ENCODE measurements at places on chromosomes 12 and 14.

- DNase-seq = no peak
These were observed 190.0 kb downstream of the EMP1 start for GRCh38 chr12:13386323-13387039.

GRCh38 chr14:95541346-95541745 is 6.5 kb downstream of the GLRX5 start:
- no peak for DNase-seq

GRCh38 chr14:88986146-88986841 is 161.8 kb downstream of the TTC8 start:
- no peak for DNase-seq

GRCh38 chr12:107326237-107326636 is 232.9 kb upstream of the CRY1 start:
- no peak for DNase-seq

- no peak for DNase-seq
These were observed 1.5 kb upstream of the TM7SF3 start for GRCh38 chr12:27015730-27016076.

DNA sequence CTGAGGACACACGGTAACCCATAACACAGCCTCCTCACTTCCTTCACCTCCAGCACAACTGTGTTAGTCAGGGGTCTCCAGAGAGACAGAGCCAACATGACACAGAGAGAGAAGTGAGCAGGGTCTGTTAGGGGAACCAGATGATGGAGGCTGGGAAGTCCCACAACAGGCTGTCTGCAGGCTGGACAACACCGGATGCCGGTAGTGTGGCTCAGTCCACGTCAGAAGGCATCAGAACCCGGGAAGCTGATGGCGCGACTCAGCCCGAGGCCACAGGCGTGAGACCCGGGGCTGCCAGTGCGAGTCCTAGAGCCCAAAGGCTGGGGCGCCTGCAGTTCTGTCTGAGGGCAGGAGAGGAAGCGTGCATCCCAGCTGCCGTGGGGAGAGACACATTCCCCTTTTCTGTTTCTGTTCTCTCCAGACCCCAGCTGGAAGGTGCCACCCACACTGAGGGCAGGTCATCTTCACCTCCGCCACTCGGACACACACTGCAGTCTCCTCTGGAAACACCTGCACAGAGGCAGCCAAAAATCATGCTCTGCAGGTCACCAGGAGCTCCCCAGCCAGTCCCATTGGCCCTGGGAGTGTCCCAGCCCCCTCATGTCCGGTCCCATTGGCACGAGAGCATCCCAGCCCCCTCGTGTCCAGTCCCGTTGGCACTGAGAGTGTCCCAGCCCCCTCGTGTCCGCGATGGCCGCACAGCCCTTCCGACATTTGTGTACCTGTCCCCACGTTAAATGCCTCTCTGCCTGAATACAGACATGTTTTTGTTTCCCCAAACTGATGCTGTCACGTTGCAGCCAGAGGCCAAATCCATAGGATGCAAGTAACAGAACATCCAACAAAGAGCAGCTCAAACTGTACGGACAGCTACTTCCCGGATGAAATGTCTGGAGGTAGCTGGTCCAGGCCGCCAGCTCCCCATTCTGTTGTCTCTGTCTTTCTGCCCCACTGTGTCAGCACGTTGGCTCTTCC is 7.9 kb upstream of the FBRSL1 start:
- no peak for DNase-seq

- DNase-seq = no peak
These were observed 45.5 kb downstream of the CHGA start for GRCh38 chr14:92968291-92969020.

DNA sequence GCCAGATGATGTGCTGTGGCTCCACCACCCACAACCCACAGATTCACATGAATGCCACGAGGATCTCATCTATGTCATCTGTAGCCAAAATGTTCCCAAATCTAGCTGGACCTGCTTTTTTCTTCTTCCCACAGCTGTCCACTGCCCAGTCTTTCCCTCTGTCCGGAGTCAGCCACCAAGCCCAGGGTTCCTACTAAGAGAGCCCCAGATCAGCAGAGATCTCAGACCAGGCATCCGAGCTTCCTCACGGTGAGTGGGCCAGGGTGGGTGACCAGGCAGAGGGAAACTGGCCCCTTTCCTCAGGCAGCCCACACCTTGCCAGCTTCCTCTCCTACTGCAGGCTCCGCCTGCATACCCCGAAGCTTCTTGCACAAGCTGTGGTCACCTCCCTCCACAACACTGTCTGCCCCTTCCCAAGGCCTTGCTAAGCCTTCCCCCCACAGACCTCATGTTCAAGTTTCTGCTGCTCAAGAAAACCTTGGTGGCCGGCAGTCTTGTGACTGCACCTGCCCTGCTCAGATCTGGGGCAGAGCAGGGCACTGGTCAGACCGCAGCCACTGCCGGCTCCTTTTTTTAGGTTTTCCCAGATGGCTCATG is 81.4 kb downstream of the ACTN1 start:
- no peak for DNase-seq

DNA sequence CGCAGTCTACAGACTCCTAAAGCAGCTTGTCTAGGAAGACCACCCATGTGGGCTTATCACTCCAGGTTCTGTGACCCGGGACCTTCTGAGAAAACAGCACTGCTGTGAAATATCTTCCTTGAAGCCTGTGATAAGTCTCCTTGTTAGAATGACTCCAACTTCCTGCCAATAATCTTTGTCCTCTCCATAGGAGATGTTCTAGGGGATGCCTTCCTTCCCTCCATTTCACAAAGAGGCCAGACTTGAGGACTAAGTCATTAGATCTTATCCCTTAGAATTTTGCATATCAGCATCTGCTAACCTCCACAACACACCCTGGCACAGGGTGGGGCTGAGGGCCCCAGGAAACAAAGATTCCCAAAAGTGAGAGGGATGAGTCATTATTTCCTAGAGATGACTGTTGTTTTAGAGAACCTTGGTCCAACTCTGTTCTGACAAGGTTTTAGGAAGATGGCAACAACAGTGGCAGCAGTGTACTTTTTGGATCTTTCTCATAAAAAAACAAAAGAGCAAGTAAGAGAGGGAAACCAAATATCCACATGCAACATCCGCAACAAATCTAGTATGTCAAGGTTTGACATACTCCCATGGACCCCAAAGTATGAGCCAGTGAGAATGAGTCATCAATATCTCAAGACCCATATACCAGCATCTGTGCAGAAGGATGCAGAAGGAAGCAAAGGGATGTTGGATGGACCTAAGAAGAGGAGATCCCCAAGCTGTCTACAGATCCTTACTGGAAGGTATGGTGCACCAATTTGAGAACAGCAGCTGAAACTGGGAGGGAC is 6.0 kb downstream of the LTB4R start:
- no peak for DNase-seq

DNA sequence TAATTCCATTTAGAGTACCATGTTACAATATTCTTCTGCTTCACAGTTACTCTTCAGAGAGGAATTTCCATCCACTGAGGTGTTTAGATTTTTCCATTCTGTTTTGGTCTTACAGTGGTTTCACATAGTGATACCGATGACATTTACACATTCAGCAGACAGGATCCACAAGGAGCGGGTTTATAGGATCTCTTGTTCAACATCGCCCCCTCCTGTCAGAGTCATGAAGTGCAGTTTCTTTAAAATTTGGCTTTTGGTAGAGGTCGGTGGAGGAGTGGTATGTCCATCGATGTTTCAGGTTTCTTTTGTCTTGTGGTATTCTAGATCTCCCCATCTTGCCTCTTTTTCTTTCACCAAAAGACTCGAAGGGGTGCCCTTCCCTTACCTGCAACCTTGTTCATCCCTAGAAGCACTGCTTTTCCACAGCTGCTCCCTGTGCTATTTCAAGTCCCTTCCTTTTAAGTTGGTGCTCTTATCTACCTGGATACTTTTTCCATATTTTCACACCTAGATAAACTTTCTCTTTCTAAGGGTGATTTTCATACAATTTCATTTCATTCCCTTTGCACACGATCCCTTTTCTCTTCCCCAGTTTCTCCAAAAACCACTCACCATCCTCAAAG is 181.3 kb downstream of the ITPR2 start:
- no peak for DNase-seq

DNA sequence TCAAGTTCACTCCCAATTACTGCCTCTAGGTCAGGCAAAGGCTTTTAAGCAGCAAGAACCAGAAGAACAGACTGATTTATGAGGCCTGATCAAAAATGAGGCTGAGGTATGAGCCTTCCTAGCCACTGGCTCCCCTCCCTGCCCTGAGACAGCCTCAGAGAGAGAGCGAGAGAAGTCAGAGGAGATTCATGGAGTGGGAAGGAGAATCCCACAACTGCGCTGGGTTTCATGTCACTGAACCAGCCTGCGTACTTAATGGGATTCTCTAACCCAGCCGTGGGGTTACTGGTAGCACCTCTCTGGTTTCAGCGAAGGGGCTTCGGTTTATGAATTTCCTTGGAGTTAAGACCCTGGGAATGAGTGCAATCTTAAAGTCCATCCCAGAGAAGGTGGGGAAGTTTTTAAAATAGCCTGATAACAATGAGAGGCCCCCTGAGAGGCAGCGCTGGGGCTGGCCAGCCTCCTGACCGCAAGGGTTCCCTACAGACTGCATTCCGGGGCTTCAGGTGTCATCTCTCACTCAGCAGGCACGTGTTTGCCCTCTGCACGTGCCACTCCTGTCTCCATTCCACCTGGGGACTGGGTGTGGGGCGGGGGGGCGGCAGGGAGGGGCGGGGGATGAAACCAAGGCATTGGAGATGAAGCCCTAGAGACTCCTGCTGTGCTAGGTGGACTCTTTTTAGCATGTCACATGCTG is 6.1 kb upstream of the GPRC5A start:
- DNase-seq = no peak

DNA sequence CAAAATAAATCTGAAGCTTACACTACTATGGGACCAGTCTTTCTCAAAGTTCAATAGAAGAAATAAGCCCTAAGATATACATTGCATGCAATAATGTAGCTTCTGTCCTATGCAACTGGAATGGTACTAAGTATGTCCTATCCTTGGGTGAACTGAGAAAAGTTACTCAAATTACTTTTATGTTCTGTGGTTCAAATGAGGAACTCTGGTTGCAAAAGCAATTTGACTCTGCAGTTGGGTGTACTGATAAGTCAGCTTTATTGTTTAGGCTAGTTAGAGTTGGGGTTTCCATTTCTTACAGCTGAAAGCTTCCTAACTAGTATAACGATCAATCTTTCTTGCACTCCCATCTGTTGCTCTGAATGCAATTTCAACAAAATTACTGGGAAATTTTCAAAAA is 29.2 kb downstream of the GPR135 start:
- no peak for DNase-seq

DNA sequence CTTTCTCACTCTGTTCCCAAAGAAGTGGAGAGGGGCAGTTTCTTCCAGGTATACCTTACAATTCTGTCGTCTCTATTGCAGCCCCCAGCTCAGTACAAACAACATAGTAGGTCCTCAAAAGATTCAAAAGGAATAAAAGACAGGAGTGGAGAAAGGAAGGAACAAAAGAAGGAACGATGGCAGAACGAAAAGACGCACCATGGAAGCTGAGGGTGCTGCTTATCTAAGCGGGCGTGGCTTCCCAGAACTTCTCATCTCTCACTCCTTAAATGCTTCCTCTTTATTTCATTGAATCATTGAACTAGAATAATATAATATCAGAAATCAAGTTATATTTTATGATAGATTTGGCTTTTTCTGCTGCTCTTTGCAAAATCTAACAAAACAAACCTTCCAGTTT is 13.7 kb upstream of the LTA4H start:
- no peak for DNase-seq

GRCh38 chr12:96048393-96048969 is 13.1 kb upstream of the LTA4H start:
- no peak for DNase-seq

GRCh38 chr14:68967459-68967940 is 11.6 kb downstream of the ACTN1 start:
- DNase-seq = no peak

DNA sequence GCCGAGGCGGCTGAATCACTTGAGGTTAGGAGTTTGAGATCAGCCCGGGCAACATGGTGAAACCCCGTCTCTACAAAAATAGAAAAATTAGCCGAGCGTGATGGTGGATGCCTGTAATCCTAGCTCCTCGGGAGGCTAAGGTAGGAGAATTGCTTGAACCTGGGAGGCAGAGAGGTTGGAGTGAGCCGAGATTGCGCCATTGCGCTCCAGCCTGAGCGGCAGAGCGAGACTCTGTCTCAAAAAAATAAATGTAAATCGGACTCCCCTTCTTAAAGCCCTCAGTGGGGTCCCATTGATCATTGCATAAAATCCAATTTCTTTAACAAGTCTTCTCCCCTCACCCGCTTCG is 908 bp downstream of the TDP1 start:
- no peak for DNase-seq

DNA sequence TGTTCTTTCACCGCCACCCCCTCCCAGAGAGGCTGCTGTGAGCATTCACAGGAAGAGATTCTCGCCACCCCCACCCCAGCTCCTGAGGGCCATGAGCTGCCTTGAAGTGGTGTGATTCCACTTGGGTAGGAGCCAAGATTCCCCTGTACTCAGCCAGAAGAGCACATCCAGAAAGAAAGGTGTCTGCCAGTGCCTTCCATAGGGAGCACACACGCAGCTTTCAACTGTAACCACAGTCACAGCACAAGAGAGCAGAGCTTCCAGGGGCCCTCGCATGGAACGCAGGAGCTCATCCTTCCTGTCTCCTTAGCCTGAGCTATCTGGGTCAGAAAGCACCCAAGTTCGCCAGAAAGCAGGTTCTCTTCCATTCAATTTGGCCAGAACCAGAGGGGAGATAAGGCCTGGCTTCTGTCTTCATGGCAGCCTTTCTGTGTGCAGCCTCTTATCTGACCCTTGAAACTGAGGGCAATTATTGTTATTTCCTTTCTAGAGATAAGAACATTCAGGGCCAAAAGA is 66.6 kb upstream of the SCN8A start:
- no peak for DNase-seq

DNA sequence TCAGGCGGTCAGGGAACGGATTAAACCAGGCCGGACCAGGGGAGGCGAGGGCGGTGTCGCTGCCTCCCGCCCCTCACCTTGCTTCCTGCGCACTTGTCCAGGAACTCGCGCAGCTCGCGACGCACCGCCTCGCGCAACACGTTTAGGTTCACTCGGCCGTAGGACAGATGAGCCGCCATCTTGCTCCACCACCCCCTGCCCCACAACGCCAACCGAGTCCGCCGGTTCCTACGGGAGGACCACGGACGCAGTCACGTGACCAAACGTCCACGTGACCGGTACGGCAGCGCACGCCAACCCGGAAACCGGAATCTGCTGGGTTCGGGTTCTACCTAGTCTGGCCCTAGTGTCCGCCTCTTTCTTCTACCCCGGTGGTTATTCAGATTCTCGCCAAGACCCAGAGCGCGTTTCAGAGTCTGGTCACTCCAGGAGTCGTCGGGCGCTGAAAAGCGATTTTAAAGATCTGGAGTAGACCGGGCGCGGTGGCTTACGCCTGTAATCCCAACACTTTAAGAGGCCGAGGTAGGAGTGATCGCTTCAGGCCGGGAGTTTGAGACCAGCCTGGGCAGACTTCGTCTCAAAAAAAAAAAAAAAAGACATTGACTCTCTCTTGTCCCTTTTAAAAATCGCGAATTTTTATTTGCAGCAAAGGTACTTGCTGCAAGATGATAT is at the start of gene VPS33A:
Gene VPS33A, minus strand, starts transcription at position 265 of the 672 bp plus-strand sequence. Its CDS starts 86 bp downstream, at position 179.
- DNase-seq = peak; percentile 96

GRCh38 chr12:84375449-84376170 is 537.0 kb downstream of the SLC6A15 start:
- no peak for DNase-seq

GRCh38 chr12:49641748-49642369 is 18.5 kb downstream of the PRPF40B start:
- DNase-seq = no peak

GRCh38 chr14:94041551-94042346 is 15.6 kb downstream of the OTUB2 start:
- no peak for DNase-seq

GRCh38 chr14:50778721-50779483 is 52.1 kb downstream of the NIN start:
- DNase-seq = no peak

- no peak for DNase-seq
These were observed 145.0 kb downstream of the SLC38A6 start for GRCh38 chr14:61125867-61126572.
